Activated T-cell treated with anti-CD3 and anti-CD28 coated beads for 48 hours (primary cell): ENCODE measurements at places on chromosomes 16 and 17.

DNA sequence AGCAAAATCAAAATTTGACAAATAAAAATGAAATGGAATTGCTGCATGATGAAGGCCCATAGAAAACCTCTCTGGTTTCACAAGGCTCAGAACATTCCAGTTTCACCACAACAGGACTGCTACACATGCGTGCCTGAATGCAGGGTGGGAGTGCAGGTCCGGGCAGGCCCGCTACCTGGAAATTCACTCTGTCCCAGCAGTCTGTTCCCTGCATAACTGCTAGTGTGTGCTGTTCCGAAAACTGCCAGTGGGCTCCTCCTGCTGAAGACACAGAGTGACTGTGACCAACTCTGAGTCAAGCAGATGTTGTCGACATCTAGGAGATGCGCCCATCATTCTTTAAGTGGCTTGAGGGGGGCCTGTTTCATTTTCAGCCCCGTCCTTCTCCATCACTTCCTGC is 284.8 kb upstream of the MAF start:
- no peak for DNase-seq

GRCh38 chr16:23435500-23435899 is 17.5 kb downstream of the COG7 start:
- peak; percentile 45 for DNase-seq

- no peak for DNase-seq
Observed at GRCh38 chr16:85918436-85918835, 19.5 kb downstream of the IRF8 start.

- DNase-seq: no peak
Observed at GRCh38 chr17:21214777-21215541, 998 bp upstream of the TMEM11 start.

DNA sequence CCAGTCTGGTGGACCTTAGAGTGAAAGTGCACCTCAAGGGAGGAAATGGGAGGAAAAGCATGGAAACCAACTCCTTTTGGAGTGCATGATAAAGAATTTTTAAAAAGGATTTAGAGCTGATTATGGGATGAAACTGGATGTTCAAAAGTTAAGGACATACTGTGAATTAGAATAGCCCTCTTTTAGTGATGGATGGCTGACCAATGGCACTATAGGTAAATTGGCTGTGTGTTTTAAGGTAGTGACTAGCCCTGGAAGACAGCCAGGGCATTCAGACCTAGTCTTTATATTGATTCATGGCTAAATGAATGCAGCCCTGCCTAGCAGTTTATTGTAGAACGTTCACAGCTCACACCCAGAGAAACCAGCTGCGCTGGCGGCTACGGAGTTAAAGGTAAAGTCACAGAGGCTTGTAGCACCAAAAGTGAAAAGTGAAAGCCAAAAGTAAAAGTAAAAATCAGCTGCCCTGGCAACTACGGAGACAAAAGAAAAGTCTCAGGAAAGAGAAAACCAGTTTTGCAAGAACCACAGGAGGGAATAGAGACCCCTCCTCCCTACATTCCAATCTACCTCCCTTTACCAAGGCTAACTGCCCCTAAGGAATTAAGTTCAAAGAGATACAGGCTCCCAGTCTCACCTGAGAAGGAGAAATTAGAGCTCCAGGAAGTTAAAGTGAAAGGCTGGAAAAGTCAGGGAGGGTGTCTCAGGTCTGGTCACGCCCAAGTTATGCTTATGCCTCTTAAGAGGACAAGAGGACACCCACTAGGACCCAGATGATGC is 21.8 kb downstream of the ACSM1 start:
- DNase-seq: no peak

DNA sequence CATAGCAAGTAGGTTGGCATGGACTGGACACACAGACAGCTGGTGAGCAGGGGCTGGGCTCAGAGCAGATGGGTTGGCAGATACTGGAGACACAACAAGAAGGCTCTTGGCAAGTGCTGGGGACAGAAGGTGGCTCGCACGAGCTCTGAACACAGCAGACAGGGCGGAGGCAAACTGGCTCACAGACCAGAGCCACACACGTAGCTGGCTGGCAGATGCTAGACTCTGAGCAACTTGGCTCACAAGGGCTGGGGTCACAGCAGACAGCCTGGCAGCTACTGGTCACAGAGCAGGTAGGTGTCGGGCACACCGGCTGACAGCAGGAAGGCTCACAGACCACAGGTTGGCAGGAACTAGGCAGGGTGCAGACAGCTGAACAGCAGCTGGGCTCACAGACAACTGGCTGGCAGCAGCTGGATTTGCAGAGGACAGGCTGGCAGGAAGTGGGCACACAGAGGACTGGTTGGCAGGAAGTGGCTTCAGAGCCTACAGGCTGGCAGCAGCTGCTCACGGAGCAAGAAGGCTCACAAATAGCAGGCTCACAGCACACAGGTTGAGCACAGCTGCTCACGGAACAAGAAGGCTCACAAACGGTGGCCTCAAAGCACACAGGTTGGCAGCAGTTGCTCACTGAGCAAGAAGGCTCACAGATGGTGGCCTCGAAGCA is 725 bp downstream of the KRTAP16-1 start:
- peak; percentile 35 for DNase-seq

DNA sequence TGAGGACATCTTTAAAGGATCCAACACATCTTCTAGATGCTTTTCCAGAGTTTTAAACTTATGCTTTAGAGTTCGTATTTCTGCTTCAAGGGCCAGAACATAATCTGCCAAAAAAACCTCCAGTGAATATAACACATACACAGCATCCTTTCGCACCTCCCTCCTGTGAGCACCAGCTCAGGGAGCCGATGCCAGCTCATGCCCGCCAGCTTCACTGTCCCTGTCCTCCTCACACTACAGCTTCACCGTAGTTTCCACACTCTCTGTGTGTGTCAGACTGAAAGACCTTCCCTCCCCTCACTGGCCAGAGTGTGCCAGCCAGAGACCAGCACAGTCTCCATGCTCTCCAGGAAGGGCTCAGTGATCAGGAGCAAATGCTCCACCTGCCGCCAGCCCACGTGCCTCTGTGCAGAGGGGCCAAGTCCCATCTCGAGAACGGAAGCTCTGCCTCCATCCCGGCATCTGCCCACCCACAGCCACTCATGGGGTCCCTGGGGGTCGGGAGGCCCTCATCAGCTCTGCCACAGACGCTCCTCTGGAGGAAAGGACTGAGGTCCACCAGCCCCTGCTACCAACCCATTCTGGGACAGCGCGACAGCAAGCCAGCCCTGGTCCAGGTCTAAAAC is 40.8 kb downstream of the CCDC57 start:
- DNase-seq: no peak

- DNase-seq: no peak
Observed at GRCh38 chr16:4535627-4536108, 2.9 kb downstream of the CDIP1 start.

- DNase-seq: no peak
Observed at GRCh38 chr16:29777576-29778350, at the start of gene ZG16. TSS of gene ZG16 (plus strand) at chr16:29778256. CDS start at chr16:29779267, 1,011 bp downstream.

- no peak for DNase-seq
Observed at GRCh38 chr17:75575197-75575596, 12.4 kb upstream of the MYO15B start.

DNA sequence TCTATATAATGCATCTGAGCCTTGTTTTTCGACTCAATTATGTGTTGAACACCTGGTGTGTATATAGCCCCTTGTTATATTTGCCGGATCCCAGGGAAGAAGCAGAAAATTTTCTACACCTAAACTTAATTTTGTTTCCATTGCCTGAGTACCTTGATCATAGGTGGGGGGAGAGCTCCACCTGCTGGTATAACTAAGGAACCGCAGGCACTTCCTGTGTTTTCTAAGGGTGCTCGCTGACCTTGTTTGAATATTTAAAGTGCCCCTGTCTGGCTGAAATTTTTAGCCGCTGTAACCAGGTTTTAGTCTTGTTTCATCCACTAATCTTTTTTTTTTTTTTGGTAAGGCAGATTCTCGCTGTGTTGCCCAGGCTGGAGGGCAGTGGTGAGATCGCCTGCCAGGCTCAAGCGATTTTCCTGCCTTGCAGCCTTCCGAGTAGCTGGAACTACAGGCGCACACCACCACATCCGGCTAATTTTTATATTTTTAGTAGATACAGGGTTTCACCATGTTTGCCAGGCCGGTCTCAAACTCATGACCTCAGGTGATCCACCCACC is 6.5 kb upstream of the NUBP1 start:
- DNase-seq: peak; percentile 52

DNA sequence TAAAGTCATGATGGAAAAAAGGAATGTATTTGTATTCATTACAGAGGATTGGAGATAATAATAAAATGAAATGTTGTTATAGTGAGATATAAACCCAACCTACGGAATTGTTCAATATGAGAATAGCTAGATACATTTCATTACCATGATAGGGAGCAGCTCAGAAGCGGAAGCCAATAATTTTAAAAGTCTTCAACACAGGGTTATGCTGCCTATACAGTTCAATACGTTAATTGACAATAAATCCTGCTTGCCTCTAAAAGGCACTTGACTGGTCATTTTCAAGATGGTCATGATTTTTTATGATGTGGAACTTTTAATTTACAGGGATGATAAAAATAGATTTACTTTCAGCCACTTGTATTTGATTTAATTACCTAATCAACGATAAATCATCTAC is 506.8 kb downstream of the TMEM114 start:
- no peak for DNase-seq
